Lower leg skin (tissue), 4 donors: ENCODE measurements at places on chromosomes 2 and 18.
A peak's percentile ranks its signal among the peaks of the same experiment; 100 is the strongest.

DNA sequence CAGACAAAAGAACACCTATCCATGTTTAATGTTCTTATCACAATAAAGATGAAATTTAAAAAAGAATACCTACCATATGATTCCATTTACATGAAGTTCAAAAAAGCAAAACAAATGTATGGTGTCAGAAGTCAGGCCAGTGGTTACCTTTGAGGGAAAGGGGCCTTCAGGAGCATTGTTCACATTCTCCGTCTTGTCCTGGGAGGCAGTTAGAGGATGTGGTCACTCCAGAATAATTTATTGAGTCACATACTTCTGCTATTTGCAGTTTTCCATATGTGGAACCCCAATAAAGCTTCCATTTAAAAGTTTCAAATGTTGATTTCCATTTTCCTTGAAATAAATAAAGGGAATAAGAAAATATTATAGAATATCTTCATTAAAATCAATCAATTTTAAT, 41.6 kb upstream of the POU3F3 start:
- DNase-seq: no peak

DNA sequence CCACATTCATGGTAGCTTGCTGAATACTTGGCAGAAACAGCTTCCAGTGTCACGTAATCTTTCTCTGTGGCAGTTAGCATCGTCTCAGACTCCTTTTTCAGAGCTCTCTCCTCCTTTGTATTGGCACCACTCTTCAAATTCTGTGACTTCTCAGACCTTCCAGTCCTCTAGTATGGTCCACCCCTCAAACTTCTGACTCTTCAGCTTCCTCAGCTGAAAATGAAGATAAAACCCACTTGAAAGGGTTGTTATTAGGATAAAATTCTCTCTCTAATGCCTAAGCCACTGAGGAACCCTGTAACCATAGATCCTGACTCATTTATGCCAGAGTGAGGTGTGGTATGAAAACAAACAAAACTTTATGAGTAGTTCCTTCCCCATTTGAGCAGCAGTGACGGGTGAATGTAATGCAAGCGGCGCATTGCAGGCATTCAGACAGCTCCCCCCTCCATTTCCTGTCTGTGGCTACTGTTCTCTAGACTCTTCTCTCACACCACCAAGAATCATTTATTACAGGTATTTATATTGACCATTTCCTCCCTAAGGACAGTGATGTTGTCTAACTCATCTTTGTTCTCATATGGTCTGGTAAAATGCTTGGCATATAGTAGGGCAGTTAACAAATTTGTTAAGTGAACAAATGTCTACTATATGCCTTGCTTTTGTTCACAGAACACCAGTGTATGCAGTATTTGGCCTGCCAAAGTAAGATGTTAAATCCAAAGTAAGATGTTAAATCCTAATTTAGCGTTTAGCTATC, 35.3 kb downstream of the GALNT1 start:
- no peak for DNase-seq

DNA sequence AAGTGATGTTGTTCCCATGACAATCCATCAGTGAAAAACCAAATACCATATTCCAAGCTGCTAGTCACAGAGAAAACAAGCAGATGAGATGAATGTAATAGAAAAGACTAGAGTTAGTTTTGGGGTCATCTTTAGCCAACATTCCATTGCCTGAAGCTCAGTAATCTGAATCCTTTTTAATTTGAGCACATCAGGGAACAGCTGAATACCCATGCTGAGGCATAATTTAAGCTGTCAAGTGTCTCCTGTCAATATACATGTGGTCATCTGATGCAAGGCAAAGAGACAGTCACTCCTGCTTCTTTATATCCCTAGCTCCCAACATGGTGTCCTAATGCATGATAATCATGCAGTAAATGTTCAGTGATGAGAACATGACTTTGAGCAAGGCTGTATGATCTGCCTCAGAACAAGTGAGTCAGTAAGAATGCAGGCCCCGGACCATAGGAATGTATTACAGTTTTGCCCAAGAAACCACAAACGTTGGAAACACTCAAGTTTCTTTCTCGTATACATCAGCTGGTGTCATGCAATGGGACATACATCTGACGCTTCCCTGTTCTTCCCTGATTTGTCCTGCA, 48.0 kb downstream of the CDK15 start:
- DNase-seq: no peak

DNA sequence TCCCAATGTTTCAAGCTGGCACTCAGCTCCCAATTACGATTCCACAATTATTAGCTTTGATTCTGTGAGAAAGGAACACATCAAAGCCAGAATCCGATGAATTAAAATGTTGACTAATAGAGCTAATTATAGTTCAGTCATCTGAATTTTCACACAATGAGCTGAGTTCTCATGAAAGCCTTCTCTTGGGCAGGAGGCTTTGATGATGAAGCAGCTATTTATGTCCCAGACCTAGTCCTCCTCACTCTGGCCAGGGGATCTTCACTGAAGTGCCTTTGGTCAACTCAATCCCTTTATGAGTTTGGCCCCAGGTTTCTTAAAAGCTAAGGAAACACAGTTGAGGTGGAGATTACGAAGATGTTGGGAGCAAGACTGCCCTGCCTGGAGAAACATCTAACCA, 74.7 kb upstream of the PPM1B start:
- no peak for DNase-seq

DNA sequence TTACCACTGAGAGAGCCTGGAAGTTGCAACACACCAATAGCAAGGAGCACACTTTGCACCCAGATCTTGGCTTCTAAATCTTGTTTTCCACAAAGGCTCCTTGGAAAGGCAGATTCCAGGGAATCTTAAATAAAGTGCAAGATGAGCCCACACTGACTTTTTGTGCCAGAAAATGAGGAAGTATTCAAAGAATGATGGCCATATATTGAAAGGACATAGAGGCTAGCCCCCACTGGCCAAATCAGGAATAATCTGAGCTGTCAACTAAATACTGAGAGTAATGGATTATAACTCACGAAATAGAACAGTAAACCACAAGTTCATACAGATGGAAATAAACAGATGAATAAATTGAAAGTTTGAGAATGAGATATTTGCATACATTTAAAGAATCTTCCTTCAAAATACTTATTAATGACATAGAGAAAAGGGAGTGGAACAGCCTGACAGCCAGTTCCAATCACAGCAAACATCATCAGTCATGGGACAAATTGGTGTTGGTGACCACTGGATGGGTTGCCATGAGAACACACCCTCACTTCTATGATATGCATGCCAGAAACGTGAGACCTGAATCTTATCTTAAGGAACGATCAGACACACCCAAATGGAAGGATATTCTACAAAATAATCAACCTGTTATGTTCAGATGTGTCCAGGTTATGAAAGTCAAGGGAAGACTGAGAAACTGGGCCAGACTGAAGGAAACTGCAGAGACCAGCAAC, 12.2 kb upstream of the ACKR3 start:
- DNase-seq: no peak

GRCh38 chr2:98923244-98923940, 12.6 kb downstream of the CRACDL start:
- no peak for DNase-seq

DNA sequence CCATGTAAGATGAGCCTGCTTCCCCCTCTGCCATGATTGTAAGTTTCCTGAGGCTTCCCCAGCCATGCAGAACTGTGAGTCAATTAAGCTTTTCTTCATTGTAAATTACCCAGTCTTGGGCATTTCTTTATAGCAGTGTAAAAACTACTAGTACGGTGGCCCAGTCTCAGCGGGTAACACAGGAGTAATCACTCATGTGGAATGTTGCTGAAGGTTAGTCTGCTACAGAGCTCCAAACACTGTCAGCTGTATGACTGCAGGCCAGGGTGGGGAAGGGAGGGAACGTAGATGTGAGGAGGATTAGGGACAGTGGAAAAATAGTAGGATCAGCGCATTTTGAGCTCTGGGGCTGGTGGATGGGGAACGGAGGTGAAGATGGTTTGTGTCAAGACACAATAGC, 711.2 kb upstream of the SOX11 start:
- DNase-seq: no peak

DNA sequence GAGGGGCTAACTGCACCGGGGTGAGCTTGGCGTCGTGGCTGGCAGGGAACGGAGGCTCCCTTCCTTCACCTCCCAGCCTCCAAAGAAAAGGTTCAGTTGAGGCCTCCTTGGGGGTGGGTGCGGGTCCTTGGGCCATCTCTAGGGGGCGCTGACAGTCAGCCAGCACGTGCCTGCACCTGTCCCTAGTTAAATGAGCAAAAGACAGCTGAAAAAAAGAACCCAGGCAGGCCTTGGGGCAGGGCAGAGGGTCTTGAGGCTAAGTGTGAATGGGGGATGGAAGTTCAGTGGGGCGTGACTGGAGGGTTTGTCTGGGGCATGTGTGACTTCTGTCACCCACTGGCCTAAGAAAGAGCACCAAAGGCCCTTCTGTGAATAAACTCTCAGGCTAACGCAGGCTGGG, 56.4 kb downstream of the ZFP36L2 start:
- DNase-seq: no peak

GRCh38 chr2:116917196-116917595, 897.3 kb upstream of the DDX18 start:
- no peak for DNase-seq

GRCh38 chr2:62526531-62527381, 20.8 kb upstream of the TMEM17 start:
- no peak for DNase-seq

DNA sequence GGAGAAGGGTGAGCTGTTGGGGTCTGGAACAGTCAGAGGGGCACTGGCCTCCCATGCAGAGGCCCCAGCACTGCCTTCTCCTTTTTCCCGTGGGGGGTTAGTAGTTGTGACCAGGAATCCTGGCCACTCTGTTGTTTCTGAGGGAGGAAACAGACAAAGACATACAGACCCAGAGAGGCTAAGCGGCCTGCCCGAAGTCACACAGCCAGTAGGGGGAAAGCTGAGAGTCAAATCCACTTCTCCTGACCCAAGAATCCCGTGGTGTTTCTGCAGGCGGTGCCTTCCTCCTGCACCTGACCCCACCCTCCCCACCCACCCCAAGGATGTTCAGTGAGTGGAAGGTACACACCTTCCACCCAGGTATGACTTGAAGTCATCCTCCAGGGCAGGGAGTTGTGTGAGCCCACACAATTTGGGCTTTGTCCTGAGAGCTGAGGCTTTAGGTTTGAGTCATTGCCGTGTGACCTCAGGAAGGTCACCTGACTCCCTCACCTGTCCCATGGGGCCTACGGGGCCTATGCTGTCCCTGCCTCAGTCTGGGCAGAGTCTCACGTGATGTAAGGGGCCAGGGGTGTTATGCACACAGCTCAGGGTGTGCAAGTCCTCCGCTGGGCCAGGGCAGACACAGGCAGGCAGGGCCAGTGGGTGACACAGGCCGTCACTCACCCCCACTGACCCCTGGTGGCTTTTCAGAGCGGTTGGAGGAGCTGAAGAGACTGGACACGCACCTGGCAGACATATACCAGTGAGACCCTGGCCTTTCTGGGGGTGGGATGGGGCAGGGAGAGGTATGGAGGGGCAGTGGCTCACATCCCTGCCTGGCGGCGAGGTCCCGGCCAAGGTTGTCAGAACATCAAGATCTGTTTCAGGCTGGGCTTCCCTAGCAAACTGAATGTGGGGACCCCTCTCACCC, 5.0 kb downstream of the NT5DC4 start:
- DNase-seq: no peak

DNA sequence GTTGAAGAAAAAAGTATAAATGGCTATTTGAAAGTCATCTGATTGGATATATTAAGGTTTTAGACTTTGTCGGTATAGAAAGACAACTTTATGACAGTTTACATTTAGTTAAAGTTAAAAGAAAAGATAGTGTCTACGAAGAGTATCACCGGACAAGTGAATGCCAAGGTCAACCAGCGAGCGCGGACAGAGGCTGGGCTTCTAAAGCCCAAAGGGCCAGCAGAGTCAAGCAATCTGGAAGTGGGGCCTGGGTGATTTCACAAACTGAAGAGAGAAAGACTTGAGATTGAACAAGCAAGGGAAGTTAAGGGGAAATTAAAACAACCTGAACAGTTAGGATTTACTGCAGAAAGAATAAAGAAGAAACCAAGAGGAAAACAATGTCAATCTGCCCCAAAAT, 16.3 kb downstream of the ZNF521 start:
- no peak for DNase-seq

- peak; percentile 81 for DNase-seq
These were observed 93.0 kb downstream of the COL6A3 start for GRCh38 chr2:237320801-237321560.

DNA sequence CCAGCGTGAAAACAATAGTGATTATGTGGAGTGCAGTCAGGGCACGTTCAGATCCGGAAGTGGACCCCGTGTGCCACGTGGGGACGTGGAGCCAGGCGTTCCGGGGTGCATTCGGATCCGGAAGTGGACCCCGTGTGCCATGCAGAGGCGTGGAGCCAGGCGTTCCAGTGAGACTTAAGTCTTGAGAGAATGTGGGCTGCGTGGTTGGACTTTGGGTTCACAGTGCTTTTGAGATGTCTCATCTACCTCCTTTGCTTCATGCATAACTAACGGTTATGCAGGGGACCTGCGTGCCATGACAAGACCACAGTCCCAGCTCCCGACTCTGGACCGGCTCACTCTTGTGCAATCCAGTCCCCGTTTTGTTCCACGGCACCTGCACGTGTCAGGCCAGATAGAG, 28.8 kb downstream of the CTDP1 start:
- no peak for DNase-seq

DNA sequence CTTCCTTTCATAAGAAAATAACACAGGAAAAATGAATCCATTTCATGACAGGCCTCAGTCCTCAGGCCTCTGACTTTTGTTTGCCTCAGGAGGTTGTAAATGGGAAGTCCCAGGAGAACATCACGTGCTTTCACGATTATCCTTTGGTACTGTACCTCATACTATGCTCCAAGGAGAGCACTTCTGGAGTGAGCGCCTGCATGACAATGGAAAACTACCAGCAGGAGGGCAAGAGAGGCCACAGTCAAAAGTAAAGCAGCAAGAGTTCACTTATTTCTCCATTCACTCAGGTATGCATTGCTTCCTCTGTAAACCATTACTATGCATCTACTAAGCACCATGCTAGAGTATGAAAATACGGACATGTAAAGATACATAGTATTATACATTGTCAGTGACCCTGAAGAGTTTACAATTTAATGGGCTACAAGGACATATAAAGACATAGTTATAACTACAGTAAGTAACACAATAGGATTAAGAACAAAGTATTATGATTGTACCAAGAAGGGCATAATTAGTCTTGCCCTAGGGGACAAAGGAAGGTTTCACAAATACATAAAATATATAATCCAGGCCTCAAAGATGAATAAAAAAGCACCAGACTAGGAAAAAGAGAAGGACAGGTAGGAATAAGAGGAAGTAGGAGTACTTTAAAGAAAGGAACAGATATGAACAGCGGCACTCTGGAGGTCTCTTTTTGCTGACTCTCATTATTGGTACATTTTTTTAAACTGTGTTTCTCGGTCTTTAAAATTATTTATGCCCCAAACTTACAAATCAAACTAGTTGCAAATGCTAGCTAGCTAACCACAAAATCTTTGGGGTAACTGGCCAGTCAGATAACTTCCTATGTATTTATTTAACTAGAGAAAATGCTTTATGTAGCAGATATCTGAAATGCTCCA, 806.7 kb downstream of the NRXN1 start:
- no peak for DNase-seq

- no peak for DNase-seq
These were observed 177.2 kb downstream of the MYO3B start for GRCh38 chr2:170354855-170355780.
